ENCODE measurements at places on chromosomes 1 and 21.

DNA sequence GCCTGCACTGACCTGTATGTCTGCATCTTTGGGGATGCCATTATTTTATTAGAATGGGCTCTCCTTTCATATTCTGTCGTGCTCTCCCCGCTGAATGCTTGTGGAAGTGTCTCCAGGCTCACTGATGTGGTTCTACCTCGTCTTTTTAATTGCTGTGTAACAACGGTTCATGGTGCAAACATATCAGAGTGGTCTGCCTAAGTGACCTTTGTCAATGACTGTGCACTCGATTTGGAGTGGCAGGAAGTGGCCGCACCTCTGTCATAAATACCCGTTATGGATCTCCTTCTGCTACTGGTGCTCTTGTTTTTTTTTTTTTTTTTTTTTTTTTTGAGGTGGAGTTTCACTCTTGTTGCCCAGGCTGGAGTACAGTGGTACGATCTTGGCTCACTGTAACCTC is 38.3 kb downstream of the SPSB1 start:
- DNase-seq, result no peak

DNA sequence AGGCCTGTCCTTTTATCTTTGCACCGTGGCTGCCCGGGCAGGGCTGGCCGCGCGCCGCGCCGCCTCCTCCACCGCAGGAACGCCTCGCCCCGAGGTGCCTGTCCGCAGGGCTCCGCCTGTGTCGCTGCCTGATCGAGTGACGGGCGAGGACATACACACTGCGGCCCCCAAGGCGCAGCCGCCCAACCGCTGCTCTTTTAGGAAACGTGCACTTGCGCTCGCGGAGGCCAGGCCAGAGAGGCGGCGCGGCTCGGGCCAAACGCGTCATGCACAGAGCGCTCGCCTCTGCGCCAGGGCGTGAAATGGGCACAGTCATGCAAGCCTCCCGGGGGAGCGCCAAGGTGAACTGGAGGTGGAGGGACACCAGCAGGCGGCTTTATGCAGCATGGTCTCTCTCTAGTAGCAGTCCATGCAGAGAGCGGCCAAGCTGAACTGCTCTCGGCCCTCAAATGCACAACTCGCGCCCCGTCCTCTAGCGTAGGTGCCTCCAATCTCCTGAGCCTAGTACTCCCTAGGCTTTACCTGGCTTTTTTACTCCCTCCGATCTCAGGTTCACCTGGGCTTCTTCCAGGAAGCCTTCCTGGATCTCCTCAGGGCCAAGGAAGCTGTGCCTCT is 12.9 kb downstream of the TRABD2B start:
- no peak for DNase-seq

DNA sequence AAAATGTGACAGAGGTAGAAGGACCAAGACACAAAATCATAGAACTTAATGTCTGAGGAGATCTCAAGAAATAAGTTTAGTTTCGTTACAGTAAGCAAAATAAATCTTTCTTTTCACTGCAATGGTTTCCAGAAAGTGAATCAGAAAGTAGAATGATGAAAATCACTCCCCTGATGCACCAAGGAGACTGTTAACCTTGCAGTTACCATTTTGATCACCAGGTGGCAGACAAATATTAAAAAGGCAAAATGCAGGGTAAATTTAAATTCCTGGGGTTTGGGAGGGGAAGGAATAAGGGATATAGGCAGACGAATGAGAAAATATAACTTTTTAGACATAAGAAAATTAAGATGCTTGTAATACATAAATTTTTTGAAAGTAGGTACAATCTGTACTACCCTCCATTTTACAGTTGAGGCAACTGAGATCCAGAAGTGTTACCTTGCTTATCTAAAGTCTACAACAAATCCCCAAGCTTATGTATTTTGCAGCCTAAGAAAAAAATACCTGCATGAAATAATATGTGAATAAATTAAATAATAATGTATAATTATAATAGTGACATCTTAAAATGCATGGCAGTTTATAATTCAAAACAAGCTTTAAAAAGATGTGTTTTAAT is 253.2 kb downstream of the CRB1 start:
- no peak for DNase-seq

DNA sequence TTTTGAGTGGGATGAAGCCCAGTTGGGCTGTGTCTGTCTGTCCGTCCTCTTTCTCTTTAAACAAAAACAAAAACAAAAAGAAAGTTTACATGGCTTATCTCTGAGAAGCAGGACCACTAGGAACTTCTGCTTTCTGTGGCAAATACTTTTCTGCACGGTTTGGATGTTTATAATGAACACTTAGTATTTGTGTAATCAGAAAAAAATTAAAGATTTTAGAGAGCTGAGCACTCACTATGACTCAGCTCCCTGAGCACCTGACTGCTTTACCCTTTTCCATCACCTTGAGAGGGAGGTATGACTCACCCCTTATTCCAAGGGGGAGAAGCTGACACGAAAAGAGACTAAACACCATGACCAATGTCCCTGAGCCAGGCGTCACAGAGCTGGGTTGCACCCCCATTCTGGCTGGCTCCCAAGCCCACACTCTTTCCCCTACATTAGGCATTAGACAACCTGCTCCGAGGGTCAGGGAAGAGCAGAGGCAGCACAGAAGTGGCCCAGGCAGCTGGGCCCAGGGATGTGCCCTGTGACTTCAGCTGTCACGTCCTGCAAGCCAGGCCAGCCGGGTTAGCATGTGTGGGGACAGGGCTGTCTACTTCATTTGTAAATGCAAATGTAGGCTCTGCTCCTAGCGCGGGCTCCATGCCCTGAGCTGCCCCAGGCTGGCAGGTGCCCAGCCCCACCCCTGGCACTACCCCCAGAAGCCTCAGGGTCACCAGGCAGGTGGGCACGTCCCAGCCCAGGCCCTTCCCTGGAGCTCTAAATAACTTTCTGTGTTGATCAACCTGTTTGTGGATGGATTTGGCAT is 30.4 kb downstream of the RAP1GAP start:
- DNase-seq, result no peak

- DNase-seq, result peak; percentile 30
Measured at GRCh38 chr1:31954607-31955283, 16.6 kb upstream of the PTP4A2 start.

DNA sequence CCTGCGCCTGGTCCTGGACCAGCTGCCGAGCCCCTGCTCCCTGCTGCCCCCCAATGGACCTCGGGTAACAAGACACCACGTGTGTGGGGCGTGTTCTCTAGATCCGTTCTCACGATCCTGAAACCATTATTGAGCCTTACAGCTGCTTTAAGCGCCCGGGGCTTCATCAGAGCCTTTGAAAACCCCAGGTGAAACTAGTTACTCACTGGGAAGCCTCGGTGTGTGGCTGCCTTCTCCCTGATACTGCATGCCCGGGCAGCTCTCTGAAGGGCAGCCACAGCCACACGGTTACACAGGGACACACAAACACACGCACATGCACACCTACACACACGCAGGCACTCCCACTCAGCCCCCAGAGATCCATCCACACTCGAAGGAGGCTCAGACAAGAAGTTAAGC is 5.3 kb downstream of the HES2 start:
- DNase-seq, result no peak
